Inflammatory macrophage (primary cell): ENCODE measurements at places on chromosomes 16 and 17.

DNA sequence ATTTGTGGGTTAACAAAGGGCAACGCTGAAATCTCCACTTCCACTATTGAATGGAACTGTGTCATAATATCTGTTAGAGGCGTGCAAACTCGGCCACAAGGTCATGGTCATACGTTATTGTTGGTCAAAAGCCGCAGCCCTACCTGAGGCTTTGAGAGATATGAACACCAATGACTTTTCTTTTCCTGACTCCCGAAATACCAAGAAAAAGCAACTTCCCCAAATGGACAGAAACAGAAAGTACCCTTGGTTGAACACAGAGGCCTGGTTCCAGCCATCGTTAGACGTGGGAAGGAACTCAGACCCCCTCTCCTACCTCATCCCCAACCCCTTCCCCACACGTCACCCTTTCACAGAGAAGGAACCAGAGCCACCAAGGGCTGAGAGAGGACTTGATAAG, 1.4 kb upstream of the PIK3R5 start:
- DNase-seq = peak; percentile 68

DNA sequence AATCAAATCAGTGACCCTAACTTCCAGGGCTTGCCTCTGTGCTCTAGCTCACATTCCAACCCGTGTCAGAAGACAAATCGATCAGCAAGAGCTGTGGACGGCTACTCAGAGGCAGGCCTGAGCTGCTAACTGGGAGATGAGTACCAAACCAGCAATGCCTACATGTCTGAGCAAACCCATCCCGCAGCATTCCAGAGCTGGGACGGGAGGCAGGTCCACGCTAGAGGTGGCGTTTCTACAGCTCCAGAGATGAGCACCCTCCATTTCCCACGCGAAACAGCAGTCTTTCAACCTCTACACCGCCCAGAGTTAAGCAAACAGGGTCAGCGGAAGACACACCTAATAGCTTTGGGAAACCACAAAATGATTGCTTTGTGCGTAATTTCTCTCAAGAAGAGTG, 6.5 kb downstream of the NXN start:
- no peak for DNase-seq

GRCh38 chr16:72198771-72199201, 26.8 kb upstream of the PMFBP1 start:
- DNase-seq = no peak

DNA sequence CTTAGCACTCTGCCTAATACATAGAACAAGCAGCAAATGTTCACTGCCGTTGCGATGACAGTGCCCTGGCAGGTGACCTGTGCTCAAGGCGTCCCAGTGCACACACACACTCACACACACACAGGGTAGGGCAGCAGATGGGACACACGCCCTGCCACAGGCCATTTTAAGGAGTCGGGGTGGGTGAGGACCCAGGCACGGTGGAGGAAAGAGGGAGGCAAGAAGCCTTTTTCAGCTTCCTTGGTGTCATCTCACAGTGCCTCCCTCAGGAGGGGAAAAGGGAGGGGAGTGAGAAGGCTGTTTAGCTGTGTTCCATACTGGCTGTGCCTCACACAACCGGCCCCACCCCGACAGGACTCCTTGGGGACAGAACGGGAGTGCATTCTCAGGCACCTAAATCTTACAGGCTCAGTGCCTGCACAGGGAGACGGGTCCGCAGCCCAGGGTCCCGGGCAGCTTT, 1.5 kb downstream of the PITPNM3 start:
- no peak for DNase-seq

- DNase-seq = no peak
Observed at GRCh38 chr16:15963307-15963910, 14.0 kb downstream of the ABCC1 start.

DNA sequence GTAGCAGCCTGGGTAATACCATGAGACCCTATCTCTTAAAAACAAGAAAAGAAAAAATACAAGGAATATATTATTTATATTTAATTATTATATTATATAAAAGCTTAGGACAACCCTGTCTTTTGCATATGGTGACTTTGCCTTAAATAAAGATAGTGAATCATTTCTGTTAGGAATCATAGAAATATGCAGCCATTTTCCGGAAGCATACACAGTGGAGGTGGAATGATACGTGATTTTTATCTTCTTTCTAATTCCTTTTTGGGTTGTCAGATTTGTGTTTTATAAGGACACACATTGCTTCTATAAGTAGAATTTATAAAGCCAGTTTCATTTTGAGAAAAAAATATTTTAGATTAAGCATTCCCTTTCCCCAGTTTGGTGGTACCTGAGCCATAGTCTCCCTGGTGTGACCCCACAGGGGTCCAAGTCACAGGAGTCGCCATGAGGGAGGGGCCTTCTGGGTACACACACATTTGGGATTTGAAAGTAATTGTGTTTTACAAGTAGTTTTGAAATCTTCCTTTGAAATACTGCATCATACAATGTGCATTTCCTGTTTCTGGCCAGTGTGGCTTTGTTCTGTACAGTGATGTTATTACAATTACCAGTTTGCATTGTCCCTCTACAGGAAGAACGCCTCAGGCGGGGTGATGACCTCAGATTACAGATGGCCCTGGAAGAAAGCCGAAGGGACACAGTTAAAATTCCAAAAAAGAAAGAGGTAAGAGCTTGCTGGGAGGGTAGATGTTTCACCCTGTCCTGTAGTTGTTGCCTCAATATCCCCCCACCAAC, 50.9 kb downstream of the B9D1 start:
- DNase-seq = peak; percentile 66

GRCh38 chr17:1100382-1100781, 79.4 kb downstream of the ABR start:
- DNase-seq = no peak

- no peak for DNase-seq
Observed at GRCh38 chr17:13503526-13503925, 98.2 kb downstream of the HS3ST3A1 start.

- DNase-seq = peak; percentile 32
Observed at GRCh38 chr17:77096570-77097214, 44.1 kb upstream of the SEC14L1 start.

GRCh38 chr17:81967244-81967532, 6.2 kb upstream of the NOTUM start:
- no peak for DNase-seq

GRCh38 chr17:60959011-60959410, 281.4 kb downstream of the BCAS3 start:
- DNase-seq = no peak

GRCh38 chr17:76005263-76006149, 4.9 kb downstream of the CDK3 start:
- DNase-seq = peak; percentile 74

- no peak for DNase-seq
Observed at GRCh38 chr16:28591355-28591754, 5.5 kb downstream of the SULT1A2 start.

DNA sequence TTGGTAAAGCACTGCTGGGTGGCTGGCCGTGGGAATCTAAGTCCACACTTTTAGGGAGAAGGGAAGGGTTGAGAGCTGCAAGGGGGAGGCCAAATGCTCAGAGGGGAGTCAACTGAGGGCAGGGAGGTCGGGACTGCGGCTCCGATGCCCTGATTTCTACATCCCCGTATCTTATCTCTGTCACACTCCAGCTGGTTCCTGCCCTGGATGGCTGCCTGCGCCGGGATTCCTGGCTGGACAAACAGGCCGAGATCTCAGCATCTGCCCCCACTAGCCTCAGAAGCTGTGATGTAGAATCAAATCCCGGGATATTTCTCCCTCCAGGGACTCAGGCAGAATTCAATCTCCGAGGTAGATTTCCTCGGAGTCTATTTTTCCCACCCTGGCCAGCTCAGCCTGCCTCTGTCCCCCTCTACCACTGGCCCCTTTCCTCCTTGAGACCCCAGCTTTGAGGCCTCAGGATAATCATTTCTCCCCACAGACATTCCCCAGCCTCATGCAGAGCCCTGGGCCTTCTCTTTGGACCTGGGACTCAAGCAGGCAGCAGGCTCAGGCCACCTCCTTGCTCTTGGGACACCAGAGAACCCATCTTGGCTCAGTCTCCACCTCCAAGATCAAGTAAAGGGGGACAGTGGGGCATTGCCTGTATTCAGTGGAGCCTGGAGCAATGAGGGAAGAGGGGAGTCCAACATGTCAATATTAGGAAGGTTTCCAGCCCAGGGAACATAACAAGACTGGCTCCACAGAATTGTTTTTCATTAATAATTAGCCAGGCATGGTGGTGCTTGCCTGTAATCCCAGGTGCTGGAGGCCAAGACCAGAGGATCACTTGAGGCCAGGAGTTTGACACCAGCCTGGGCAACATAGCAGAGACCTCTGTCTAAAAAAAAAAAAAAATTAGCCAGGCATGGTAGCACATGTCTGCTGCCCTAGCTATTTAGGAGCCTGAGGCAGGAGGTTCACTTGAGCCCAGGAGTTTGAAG, 1.8 kb downstream of the SHBG start:
- no peak for DNase-seq

DNA sequence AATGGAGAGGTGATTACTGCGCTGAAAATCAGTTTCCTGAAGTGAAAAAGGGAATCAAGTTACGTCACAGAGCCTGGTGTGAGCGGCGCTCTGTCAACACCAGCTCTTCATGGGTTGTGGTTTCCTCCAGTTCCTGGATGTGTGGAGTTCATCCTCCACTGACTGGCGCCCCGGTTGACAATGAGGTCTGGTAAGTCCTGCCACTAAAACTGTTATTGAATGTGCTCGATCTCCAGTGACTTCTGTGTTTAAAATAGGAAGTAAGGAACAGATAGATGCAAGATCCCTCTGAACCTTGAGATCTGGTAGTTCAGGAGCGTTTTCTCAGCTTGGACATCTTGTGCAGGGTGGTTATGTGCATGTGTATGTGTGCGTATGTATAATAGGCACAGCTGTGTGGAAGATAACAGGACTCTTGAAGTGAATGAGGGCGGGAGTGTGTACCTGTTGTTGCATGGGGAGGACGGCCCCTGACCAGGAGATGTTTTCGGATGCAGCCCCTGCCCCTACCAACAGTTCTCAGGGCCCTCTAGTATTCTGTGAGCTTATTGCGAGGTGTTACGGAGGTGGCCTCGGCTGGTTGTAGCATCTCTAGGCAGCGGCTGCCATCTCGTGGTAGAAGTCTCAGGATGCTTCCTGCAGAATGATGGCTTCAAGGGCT, 22.0 kb upstream of the GOT2 start:
- peak; percentile 70 for DNase-seq

GRCh38 chr16:9797306-9797705, 384.9 kb downstream of the GRIN2A start:
- no peak for DNase-seq

DNA sequence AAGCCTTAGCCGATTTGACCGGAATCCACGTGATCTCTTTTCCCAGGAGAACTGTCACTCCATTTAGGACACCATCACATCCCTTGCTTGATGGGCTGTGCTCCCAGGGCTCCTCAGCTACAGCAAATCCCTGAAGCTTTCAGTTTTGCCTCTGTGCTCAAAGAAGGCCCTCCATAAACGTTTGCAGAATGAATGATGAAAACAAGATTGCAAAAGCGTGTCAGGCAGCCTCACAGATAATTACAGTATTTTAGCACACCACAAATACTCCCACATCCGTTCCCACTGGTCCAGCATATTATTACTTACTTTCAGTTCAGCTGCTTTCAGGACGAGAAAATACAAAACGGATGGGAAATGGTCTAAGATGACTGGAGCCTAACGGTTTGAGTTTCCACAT, 84.6 kb downstream of the USP31 start:
- DNase-seq = peak; percentile 47

GRCh38 chr16:9680019-9680655, 502.1 kb downstream of the GRIN2A start:
- no peak for DNase-seq

GRCh38 chr17:35578929-35579432, 610 bp upstream of the PEX12 start:
- DNase-seq = no peak

- peak; percentile 83 for DNase-seq
Observed at GRCh38 chr17:58605470-58605869, 86.4 kb downstream of the TEX14 start.

DNA sequence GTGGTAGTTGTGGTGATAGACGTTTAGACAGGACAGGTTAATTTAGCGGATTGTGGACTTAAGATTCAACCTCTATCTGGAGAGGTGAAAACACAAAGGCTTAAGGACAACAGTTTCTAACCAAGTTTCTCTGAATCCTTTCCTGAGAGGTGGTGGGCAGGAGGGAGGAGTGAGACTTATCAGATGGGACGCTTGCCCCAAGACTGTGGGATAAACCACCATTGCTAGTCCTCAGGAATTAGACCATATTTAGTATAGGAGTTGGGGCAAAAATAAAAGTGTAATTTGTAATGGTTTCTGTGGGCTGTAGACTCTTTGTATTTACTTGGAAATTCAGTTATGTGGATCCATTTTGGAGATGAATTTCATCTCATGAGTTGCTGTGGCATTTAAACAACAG, 6.6 kb downstream of the PDP2 start:
- DNase-seq = no peak

GRCh38 chr16:28986492-28986891, 1.6 kb downstream of the LAT start:
- no peak for DNase-seq

DNA sequence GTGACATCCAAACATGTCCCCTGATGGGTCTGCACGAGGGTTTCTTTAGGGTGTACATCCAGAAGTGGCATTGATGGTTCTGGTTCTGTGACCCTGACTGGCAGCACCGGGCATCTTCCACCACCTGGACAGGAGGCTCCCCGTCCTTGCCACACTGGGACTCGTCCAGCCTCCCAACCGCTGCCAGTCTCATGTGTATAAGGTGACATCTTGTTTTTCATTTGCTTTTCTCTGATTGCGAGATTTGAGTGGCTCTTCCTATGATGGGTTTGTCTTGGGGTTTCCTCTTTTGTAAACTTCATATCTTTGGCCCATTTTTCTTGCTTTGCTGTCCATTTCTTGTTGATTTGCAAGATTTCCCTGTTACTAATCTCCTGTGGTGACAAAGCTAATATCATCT, 9.2 kb upstream of the LIMD2 start:
- DNase-seq = no peak

- no peak for DNase-seq
Observed at GRCh38 chr17:6868582-6868981, 37.1 kb upstream of the TEKT1 start.

DNA sequence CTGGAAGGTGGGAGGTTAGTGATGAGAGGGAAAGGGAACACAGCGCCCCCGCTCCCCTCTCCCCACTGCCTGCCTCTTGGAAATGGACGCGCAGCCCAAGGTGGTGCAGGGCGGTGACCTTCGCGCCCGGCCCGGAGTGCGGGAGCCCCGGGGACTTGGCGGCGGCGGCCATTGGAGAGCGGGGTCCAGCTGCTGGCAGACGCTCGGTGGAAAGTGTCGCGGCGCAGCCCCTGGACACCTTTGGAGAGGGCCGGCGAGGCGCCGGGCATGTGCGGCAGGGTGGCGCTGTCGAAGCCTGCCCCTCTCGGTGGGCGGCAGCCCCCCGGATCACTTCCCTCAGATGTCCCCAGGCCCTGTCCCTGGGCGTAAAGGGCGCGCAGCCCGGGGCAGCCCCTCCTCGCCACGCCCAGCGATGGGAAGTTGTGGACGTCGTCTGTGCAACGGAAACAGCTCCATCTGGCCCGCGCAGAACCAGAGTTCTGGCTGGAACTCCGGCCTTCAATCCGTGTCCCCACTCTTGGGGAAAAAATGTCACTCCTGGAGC, 16.7 kb downstream of the SALL1 start:
- no peak for DNase-seq

- no peak for DNase-seq
Observed at GRCh38 chr17:17112628-17113200, 70.5 kb downstream of the MPRIP start.
